ENCODE measurements at places on chromosomes 16 and 17.
A peak's percentile ranks its signal among the peaks of the same experiment; 100 is the strongest.

GRCh38 chr17:17220529-17220928 is 14.4 kb upstream of the PLD6 start:
- no peak for DNase-seq

DNA sequence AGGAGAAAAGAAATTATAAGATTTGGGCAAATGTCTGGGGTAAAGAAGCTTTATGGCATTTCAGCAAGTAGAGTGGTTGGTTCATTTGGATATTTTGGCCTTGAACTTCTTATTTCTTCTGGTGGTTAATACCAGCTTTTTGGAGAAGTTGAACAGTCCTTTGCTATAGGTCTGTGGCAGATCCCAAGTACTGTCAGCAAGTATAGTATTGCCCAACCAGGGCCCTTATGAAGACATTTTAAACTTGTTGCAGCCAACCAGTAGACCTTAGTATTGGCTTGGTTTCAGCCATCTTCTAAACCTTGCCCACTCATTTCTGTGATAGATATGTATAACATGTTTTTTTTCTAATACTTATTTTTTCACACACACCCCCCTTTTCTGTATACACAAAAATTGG is 2.2 kb downstream of the SP2 start:
- no peak for DNase-seq

GRCh38 chr16:66290431-66290830 is 76.1 kb upstream of the CDH5 start:
- no peak for DNase-seq

DNA sequence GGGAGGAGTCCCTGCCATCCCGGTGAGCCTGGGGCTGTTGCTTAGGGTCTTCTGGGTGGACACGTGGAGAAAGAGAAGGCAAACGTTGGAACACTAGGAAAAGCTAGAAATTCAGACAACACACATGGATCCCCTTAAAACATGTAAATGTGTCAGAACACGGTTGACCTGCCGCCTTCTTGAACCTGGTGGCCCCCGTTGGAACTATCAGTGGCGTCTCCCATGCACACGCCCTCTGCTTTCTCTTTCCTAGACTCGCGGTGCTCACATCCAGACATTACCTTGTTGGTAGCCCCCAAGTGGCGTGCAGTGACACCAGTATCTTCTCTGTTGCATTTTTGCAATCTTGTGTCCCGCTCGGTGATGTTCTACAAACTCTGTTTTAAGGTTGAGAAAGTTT is 18.6 kb downstream of the CIBAR2 start:
- no peak for DNase-seq

- DNase-seq: peak; percentile 66
Measured at GRCh38 chr16:15427648-15428239, 6.6 kb upstream of the BMERB1 start.

GRCh38 chr16:77591347-77591746 is 131.0 kb upstream of the NUDT7 start:
- no peak for DNase-seq

- no peak for DNase-seq
Measured at GRCh38 chr17:51499897-51500296, 239.6 kb downstream of the UTP18 start.

GRCh38 chr17:2351269-2351668 is 14.0 kb downstream of the SGSM2 start:
- DNase-seq: no peak

Measured in forelimb muscle (tissue), 1 donor.